ENCODE measurements at places on chromosomes 12 and 14.

DNA sequence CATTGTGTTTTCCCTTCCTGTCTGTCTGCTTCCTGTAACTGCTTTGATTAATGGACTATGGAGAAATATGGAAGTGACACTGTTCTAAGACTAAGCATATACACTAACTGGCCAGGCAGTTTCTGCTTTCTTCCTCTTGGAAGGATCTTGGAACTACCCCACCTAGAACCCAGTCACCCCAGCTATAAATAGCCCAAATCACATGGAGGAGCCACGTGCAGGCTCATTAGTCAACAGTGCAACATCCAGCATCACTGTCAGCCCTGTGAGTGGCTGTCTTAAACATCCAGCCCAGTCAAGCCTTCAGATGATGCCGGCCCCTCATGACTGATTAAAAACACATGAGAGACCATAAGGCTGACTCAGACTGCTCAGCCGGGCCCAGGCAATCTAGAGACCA lies 39.2 kb downstream of the BCAT1 start:
- DNase-seq, result peak; percentile 87

- no peak for DNase-seq
These were observed 519.1 kb upstream of the SEL1L start for GRCh38 chr14:82052778-82053177.

DNA sequence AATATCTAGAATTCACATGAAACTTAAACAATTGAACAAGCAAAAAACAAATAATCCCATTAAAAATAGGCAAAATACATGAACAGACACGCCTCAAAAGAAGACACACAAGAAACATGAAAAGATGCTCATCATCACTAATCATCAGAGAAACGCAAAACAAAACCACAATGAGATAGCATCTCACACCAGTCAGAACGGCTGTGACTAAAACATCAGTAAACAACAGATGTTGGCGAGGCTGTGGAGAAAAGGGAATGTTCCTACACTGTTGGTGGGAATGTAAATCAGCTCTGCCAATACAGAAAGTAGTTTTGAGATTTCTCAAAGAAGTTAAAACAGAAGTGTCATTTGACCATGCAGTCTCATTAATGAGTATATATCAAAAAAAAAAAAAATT lies 121.3 kb downstream of the PTPRO start:
- DNase-seq, result no peak

DNA sequence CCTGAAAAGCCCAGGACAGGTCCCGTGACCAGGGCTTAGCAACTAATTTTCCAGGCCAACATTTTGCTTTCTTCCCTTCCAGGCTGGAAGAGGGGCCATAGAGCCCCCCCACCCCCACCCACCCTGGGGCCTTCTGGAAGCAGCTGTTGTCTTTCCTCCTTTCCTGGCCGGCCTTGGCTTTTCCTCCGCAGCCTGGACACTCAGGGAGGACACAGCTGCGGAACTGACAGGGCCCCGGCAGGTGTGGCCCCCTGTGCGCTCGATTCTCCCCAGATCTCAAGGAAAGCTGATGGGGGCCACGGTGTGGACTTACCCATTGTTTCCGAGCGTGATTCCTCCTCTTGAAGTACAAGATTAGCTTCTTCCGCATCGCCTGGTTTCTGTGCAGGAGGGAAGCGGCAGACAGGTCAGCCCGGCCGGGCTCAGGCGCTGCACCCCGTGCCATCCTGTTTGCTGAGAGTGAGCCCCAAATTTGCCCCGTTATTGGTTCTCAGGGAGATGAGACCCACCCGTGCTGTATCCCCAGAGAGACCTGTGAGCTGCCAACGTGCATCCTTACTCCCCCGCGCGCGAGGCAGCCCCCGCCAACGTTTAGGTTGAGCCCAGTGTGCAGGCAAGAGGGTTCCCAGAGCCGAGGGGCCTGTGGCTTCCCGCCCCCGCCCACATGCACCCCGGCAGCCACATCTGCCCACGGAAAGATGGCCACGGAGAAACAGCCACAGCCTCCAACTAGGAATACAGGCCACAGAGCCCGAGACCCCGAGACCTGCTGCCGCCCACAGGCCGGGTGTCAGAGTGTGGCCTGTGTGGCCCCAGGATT lies 129.6 kb downstream of the NCOR2 start:
- no peak for DNase-seq

- DNase-seq, result no peak
These were observed 56.0 kb downstream of the PTPRB start for GRCh38 chr12:70581208-70581607.

- DNase-seq, result peak; percentile 40
These were observed 50.7 kb upstream of the KCNC2 start for GRCh38 chr12:75260316-75260715.

- no peak for DNase-seq
These were observed 363.6 kb downstream of the SNAPC1 start for GRCh38 chr14:62125793-62126192.

- no peak for DNase-seq
These were observed 333.5 kb upstream of the DCN start for GRCh38 chr12:91515944-91516694.

DNA sequence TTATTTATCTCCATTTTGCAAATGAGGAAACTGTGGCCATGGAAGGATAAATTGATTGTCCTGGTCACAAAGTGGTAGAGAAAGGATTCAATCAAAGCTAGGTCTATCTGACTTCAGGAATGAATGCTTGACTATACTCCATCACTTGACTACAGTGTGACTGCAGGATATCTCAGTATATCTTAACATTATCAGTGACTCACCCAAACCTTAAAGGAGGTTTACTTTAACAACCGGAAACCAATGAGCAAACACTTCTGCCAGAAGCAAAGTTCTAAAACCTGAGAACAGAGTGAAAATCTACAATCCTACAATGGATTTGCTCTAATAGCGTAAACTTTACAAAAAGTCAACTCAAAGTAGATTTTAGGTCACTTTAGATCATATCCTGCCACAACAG lies 277.0 kb downstream of the CEP128 start:
- peak; percentile 28 for DNase-seq

DNA sequence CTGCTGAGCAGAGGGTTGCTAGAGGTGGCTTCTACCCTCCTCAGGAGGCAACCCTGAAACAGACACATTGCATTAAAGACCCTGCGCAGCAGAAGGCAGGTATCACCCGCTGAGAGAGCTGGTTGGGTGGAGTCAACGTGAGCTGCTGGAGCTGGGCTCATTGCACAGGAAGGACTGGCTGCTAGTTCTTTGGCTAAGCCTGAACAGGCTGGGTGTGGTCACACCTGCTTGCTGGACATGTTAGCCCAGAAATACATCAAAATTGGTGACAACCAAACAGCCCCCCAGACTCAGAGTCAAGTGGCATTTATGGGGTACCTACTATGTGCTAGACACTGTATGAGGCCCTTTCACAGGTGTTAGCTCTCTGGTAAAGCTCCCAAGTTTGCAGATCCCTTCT lies 33.8 kb upstream of the IRF2BPL start:
- no peak for DNase-seq

DNA sequence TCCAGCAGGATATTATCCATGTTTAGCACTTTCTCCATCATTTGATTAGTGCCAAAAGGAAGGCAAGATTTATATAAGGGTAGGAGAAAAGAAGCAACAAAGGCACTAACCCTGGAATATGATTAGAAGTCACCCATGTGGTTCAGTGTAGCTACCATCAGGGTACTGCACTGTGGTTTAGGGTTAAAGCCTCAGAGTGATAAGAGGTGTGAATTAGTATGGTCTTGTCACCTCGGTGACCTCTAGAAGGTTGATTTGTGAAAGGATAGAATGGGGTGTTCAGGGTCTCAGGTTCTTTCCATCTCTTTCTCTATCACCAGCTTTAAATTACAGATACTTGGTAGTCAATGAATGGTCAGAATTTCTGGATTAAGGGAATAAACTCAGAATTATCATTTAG lies 103.0 kb upstream of the TMTC2 start:
- no peak for DNase-seq

- no peak for DNase-seq
These were observed 281.1 kb upstream of the RTL1 start for GRCh38 chr14:101184572-101184971.

DNA sequence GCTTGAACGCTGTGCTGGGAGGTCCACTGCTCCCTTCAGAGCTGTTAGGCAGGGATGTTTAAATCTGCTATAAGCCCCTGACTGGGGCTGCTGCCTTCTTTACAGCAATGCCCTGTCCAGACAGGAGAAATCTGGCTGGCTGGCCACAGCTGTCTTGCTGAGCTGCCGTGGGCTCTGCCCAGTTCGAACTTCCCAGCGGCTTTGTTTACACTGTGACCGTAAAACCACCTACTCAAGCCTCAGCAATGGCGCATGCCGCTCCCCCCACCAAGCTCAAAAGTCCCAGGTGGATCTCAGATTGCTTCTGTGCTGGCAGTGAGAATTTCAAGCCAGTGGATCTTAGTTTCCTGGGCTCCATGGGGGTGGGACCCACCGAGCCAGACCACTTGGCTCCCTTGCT lies 35.8 kb downstream of the CKAP4 start:
- no peak for DNase-seq

- no peak for DNase-seq
These were observed 128.1 kb upstream of the AMIGO2 start for GRCh38 chr12:47207829-47208248.
